Left lobe of liver (tissue), 2 donors: ENCODE measurements at places on chromosomes 3 and 15.

GRCh38 chr15:75170711-75171341 lies 30.9 kb upstream of the C15orf39 start:
- no peak for DNase-seq

DNA sequence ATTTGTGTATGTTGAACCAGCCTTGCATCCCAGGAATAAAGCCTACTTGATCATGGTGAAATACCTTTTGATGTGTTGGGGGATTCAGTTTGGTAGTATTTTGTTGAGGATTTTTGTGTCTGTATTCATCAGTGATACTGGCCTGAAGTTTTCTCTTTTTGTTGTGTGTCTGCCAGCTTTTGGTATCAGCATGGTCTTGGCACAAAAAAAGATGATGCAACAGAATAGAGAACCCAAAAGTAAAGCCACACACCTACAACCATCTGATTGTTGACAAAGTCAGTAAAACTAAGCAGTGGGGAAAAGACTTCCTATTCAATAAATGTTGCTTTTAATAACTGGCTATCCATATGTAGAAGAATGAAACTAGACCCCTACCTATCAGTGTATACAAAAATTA lies 77.6 kb downstream of the TCF12 start:
- no peak for DNase-seq

GRCh38 chr15:97806766-97807165 lies 153.7 kb upstream of the ARRDC4 start:
- no peak for DNase-seq

DNA sequence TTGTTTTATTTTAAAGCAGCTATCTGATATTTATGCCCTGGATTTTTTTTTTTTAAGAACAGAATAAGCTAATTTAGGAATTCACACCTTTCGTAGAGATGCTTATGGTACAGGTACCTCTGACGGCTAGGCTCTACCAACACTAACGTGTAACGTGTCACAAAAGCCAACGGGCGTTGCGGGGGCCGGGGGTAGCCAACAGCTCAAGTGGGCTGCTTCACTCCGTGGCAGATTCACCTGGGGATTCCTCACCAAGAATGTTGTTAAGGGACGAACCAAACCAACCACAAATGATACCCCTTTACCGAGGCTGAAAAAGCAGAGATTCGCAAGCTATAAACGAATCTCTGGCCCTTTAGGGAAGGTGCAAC lies 1.0 kb downstream of the TMCC1 start:
- DNase-seq = no peak
